COLO829 (cell line): ENCODE measurements at places on chromosomes 4 and X.
A peak's percentile ranks its signal among the peaks of the same experiment; 100 is the strongest.

DNA sequence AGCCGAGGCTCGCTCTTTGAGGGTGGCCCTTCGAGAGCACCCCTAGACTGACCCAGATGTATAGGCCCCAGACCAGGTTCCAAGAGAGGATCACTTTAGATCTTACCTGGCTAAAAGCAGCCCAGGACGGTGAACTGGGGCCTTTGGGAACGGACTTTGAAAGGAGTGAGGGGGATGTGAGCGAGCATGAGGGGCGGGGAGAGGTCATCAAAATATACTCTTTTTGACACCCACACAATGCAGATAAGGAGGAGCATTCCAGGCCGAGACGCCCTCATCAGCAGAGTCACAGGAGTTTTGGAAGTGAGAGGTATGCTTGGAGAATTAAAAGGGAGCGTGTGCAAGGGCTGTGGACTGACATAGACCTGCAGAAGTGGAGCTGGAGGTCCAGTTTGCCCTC lies 528 bp downstream of the NSDHL start:
- no peak for DNase-seq

DNA sequence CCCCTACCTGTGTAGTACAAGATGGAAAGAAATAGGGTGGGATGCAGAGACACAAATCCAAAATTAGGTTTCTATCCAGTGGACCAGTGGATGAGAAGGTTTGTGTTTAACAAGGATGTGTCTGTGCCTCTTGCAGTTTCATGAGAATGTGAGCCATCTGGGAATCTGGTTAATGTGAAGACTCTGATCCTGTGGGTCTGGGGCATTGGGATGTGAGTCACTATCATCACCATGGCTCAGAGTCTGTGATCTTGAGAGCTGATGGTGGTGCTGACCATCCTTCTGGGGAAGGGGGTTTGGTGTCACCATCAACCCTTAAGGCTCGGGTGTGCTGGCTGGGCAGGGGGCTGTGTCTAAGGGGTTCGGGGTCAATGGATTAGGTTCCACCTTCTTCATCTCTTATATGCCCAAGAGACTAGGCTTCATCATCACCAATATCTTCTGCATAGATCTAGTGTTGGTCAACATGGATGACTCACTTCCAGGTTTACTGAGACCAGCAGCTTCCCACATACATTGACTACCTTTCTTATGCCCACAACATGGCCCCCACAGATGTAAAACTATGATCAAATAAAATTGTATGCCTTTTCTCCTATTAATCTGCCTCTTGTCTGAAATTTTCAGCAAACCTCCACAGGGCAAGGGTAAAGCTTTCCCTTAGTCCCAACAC lies 65.7 kb upstream of the MID1 start:
- DNase-seq, result no peak

- DNase-seq, result no peak
Observed at GRCh38 chrX:6678313-6678712, 143.4 kb upstream of the VCX3A start.

- DNase-seq, result no peak
Observed at GRCh38 chr4:96879527-96879926, 1039.6 kb downstream of the PDHA2 start.

- DNase-seq, result no peak
Observed at GRCh38 chr4:89312066-89312465, 4.5 kb upstream of the GPRIN3 start.

DNA sequence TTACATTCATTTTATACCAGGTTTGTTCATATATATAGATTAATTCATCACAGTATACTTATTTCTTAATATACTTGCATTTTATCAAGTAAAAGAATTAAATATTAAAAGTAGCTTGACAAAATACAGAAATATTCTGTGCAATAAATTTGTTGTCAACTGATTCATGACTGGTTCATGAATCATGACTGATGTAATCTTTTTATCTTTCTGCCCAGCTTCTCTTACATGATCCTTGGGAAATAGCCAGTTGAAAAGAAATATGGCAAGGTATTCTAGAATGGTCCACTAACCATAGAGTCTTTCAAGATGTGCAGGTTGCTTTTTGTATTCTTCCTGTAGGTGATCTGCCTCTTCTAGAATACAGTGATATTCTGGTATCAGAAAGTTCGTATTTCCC lies 4.2 kb upstream of the CCNA2 start:
- no peak for DNase-seq

GRCh38 chr4:145186729-145187128 lies 6.3 kb upstream of the OTUD4 start:
- DNase-seq, result no peak

- DNase-seq, result no peak
Observed at GRCh38 chr4:179328627-179329026, 1886.4 kb upstream of the AGA start.

- peak; percentile 4 for DNase-seq
Observed at GRCh38 chr4:26062215-26062614, 148.2 kb downstream of the SMIM20 start.

DNA sequence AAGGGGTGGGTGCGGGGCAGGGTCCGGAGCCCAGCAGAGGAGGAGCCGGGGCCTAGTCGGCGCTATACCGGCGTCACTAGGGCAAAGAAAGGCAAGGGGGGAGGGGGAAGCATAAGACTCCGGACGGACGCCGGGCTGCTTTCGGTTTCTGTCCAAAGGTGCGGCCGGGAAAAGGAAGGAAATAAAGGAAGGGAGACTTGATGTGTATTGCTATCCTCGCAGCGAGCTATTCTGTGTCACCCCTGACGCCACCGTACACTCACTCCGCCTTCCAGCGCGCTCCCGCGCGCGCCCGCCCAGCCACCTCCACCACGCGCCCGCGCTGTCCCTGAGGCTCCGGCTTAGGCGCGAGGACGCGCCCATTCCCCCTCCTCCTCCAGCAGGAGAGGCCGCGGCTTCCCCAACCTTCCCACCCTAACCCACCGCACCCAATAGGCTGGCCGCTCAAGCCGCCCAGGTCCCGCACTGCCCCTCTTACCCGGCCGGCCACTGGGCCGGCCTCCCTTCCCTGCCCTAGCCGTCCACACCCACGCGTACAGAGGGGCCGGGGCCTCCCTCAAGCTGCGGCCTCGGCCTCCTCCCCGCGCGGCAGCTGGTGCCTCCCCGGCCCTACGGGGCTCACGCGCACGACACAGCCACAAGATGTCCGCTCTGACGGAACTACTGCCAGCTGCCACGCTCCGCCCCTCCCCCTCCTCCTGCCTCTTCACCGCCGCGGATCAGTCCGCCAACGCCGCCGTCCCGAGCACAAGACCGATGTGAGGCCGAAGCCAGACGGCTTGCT lies at the start of gene UBE2D3:
Gene UBE2D3 (minus strand): TSS at position 662 of the 784 bp plus-strand sequence. CDS start 1,043 bp downstream, outside the sequence.
- peak; percentile 55 for DNase-seq

DNA sequence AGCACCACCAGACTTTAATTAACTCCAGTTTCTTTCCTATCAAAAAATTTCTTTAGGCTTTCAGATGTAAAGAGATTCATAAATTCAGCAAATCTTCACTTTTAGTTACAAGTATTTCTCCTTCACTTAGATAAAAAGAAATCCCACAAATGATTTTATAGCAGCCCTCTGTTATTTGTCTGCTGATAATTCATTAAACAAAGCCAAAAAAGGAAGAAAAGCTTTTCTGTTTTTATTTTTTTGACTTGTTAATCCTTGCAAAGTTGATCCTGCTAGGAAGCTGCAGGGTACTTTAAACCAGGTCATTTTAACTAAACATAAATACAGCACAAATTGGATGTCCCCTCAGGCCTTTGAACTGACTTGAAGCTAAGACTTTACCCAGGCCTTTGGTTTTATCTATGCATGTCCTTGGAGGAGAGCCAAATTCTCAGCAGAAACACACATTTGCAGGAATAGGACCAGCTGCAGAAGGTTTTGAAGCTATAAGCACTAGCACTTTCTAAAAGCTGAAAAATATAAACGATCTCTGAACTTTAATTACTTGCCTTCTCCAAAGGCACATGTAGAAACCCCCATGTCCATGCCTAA lies 57.5 kb downstream of the PCDH18 start:
- peak; percentile 25 for DNase-seq

GRCh38 chr4:1948892-1949436 lies 59.8 kb downstream of the NELFA start:
- no peak for DNase-seq

DNA sequence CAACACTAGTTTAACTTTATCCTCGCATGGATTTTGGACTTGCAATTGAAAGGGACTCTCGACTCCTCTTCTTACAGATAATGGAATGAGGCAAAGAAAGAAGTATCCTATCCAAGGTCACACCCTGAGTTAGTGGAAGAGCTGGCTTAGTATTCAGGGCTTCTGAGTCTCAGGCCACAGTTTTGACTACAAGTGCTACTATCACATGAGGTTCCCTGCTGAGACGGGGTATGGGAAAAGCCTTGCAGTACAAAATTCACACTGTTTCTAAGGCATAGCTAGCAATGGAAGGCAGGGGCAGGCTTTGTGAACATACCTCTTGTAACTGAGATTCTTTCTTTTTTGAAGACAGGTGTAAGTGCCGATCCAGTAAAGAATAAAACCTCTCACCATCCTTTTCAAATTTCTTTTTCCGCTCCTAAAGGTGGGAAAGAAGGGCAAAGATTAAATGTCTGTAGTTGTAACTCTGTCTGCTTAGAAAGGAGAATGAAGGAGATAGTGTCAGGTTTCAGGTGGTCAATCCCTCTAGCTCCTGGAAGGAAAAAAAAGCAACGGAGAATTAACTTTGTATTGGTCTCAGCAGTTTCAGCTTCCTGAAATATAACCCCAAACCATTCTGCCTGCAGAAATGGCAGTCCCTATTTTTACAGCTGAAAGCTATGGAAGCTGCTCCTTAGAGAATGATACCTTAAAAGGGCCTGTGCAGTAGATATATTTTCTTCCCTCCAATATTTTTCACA lies 199.0 kb downstream of the OPHN1 start:
- DNase-seq, result no peak

- no peak for DNase-seq
Observed at GRCh38 chr4:48431401-48431800, 51.7 kb upstream of the SLC10A4 start.

DNA sequence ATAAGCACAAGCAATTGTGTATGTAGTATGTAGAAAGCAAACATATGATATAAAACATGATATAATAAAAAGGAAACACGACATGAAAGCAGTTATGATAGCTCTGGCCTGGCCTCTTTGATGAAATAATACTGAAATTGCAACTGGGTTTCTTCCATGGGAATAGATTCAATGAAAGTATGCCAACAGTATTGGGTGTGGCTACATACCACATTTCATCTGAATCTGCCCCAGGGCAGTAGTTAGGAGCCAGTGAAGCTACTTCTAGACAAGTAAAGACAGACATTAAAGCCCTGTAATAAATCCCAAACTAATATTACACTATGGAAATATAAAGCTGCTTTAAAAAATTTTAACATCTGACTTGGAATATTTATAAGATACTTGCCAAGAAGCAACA lies 207.3 kb downstream of the FBXW7 start:
- DNase-seq, result no peak

DNA sequence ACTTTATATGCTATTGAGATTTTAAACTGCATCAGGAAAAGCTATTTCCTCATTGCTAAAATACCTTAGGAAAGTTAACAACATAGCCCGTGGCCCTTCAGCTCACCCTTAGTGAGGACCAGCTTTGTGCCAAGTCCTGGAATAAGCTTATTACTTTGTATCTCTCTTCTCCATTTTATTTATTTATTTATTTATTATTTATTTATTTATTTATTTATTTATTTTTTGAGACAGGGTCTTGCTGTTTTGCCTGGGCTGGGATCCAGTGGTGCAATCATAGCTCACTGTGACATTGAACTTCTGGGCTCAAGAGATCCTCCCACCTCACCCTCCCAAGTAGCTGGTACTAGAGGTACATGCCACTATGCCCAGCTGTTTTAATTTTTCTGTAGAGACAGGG lies 6.3 kb downstream of the RHOXF1 start:
- DNase-seq, result no peak

- DNase-seq, result peak; percentile 57
Observed at GRCh38 chr4:169566021-169566818, 46.2 kb downstream of the NEK1 start.

- peak; percentile 24 for DNase-seq
Observed at GRCh38 chrX:54808109-54808604, 612 bp downstream of the MAGED2 start.

- DNase-seq, result no peak
Observed at GRCh38 chr4:55397520-55398321, 2.0 kb downstream of the TMEM165 start.

GRCh38 chr4:3770323-3771163 lies 4.4 kb downstream of the ADRA2C start:
- DNase-seq, result no peak

DNA sequence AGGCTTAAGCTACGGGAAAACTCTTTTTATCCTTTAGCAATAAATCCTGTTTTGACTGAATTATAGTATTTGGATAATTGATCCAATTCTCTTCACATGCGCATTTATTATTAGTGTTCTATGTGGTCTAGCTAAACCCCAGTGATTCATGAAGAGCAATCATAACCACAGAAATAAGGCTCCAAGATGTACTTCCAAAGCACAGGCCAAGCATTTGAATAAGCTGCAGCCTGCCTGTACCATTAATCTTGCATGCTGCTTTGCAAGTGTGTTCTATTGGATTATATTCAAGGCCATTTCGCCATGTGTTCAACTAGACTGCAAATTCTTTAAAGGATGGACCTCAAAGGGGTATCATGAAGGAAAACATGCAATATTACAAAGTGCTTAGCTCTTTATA lies 385.2 kb upstream of the FAT1 start:
- no peak for DNase-seq

GRCh38 chrX:68363984-68364383 lies 69.3 kb downstream of the OPHN1 start:
- DNase-seq, result no peak

- DNase-seq, result peak; percentile 59
Observed at GRCh38 chr4:54516556-54517215, 141.1 kb upstream of the KIT start.

DNA sequence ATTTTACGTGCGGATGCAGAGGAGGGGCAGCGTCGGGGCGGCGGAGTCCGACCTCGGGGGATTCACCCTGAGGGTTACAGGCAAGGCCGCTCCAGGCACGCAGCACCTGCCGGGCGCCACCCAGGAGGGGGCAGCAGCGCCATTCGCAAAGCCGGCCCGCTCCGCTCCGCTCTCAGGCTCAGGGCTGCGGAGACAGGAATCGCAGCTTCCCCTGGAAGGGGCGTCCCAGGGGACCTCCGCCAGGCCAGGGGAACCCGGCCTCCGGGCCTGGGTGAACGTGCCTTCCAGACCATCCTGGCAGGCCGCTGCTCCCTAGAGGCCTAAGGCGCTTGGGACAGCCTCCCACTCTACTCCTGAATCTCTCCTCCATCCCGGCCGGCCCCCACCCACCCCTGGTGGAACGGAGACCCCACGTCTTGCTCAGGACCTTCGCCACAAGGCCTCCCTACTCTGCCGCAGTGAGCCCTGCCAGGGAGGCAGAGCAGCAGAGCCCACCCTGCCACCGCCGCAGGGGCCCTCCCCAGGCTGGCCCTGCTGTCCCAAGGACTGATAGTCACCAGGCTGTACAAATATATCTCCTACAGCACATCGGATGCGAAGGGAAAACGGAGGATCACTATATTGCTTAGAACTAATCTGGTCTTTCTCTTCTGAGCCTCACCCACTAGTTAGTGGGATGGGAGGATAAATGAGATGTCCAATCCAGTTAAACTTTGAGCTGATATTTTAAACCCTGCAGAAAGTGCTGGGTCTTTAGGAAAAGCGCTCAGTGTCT lies 115.0 kb downstream of the SMIM20 start:
- no peak for DNase-seq

GRCh38 chrX:76454456-76454927 lies 27.0 kb downstream of the MAGEE1 start:
- DNase-seq, result peak; percentile 22
